ENCODE measurements at places on chromosomes 13 and 19.

- DNase-seq: no peak
Observed at GRCh38 chr19:33207040-33207620, 13.0 kb downstream of the LRP3 start.

DNA sequence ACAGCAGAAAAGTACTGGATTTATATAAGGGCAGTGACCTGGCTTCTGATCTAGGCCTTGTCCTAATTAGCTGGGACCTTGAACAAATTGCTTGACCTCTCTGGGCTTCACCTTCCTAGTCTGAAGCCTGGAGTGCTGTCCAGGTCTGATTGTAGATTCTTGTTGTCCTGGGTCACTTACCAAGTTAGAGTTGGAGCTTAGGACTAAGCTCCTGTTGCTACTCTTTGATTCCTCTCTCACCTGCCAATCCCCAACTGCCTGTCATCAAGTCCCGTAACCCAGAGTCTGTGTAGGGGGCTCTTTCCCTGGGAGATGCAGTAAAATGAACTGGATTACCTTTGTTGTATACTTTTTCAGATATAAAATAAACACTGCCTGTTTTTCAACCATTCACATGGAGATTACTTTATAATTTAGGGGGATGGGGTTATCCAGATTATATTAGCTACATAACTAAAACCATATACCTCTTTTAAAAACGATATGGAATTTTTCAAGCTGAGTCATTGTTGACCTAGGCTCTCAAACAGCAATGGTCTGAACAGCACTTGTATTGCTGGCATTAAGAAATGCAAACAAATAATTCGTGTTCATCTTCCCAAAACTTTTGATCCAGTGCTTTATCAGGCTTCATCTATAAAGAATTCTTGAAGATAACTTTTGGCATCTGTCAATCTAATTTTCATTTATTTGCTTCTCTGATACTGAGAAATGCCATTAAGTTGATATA lies 5.8 kb downstream of the ARHGAP35 start:
- DNase-seq: no peak

GRCh38 chr19:50313812-50314536 lies 15.2 kb downstream of the KCNC3 start:
- no peak for DNase-seq

DNA sequence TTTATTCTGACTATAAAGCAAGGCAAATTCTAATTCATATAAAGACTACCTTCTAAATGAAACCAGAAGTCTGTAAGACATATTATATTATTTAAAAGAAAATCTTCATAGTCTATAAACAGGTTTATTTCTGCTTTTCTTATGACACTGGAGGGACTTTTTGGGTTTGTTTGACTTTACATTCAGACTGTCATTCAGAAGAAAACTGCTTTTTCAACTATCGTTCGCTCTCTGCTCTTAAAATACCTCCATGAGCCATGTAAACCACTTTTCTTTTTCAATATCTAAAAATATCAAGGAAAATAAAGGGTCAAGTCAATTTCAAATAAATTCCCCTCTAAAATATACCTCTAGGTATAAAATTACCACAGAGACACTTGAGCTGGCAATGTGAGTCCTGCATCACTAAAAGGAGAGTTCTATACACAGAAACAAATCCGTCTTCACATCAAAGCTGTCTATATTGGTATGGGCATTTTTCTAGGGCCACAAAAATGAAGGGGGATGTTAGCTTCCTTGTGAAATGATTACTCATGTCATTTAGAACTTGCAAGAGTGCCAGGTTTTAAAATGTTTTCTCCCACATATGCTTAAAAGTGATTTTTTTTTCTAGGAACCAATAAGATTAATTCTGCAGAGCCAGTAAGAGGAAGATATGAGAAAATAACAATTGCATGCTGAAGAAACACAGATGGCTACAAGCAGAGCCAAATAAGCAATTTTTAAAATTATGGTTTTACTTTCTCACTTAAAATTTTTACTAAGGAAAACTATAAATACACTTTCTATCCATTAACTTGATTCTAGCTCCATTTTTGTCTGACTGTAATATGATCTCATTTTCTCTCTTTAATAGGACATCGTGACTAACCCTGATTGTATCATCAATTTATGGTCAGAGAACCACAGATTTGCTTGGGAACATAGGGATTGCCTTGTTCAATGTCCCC lies 181.8 kb downstream of the TBC1D4 start:
- no peak for DNase-seq

DNA sequence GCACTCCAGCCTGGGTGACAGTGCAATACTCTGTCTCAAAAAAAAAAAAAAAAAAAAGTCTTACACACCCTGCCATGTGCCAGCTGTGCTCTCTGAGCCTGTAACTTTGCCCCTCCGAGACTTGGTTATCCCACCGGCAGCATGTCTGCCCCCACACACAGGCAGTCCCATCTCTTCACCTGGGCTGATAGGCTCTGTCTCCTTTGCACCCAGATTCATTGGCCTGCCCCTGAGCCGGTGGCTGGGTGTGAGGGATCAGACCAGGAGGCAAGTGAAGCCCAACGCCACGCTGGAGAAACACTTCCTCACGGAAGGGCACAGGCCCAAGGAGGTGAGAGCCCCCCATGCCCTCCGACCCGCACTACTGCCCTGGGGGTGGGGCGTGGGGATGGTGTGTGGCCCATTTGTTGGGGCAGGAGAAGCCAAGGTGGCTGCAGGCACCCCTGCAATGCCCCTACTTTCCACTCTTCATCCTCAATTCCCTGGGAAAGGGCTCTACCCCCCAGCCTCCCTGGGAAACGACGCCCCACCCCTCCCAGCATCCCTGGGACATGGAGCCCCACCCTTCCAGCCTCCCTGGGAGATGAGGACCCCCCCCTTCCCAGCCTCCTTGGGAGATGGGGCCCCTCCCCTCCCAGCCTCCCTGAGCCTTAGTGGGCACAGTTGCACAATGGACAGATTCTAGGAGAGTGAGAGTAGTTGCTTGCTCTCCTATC lies 45.3 kb downstream of the CERS4 start:
- DNase-seq: no peak

- no peak for DNase-seq
Observed at GRCh38 chr13:71056581-71056980, 810.4 kb downstream of the DACH1 start.

DNA sequence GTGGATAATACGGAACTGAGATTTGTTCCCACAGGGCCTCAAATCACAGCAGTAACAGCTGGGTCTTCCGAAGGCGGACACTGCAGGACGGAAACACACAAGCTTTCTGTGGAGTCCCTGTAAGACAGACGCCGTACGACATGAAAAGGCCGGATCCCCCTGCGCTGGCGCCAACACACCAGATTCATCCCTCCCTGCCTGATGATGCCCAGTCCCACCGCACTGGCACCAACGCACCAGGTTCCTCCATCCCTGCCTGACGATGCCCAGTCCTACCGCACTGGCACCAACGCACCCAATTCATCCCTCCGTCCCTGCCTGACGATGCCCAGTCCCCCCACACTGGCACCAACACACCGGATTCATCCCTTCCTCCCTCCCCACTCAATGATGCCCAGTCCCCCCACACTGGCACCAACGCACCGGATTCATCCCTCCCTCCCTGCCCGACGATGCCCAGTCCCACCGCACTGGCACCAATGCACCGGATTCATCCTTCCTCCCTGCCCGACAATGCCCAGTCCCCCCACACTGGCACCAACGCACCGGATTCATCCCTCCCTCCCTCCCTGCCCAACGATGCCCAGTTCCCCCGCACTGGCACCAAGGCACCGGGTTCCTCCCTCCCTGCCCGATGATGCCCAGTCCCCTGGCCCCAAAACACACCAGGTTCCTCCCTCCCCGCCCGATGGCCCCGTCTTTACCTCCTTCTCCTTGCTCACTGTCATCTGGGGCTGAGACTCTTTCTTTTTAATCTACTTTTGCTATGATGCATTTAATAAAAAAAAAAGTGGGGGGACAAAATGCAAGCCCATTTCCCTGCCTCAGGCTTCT lies 55.1 kb downstream of the RASA3 start:
- no peak for DNase-seq

- no peak for DNase-seq
Observed at GRCh38 chr13:73079359-73079758, 20.6 kb downstream of the KLF5 start.

GRCh38 chr13:52447354-52447753 lies 3.1 kb downstream of the VPS36 start:
- DNase-seq: no peak

- DNase-seq: no peak
Observed at GRCh38 chr19:50703915-50704796, 15.4 kb downstream of the SHANK1 start.

DNA sequence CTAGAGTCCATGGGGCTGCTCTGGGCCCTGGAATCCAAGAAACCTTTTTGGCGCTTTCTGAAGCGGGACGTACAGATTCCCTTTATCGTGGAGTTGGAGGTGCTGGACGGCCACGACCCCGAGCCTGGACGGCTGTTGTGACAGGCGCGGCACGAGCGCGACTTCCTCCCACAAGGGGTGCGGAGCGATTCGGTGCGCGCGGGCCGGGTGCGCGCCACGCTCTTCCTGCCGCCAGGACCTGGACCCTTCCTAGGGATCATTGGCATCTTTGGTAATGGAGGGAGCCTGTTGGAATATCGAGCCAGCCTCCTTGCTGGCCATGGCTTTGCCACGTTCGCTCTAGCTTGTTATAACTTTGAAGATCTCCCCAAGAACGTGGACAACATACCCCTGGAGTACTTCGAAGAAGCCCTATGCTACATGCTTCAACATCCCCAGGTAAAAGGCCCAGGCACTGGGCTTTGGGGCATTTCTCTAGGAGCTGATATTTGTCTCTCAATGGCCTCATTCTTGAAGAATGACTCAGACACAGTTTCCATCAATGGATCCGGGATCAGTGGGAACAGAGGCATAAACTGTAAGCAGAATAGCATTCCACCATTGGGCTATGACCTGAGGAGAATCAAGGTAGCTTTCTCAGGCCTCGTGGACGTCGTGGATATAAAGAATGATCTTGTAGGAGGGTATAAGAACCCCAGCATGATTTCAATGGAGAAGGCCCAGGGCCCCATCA lies 3.5 kb upstream of the ZFP82 start:
- DNase-seq: no peak

DNA sequence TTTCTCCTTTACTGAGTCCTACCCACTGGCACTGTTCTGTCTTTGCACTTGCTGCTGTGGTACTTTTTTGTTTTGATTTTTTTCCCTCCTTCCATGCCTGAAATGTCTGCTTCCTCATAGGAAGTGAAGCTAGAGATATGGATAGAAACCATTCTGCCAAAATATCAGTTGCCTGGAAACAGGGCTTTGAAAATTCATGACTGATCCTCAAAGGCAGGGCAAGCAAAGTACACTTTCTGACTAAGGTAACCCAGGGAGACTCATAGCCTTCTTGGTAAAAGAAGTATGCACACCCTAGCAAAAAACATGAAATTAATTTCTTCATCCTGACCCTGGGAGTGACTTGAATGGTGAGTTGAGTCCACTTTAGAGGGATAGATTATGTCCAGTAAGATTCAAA lies 329.8 kb downstream of the MYO16 start:
- no peak for DNase-seq

DNA sequence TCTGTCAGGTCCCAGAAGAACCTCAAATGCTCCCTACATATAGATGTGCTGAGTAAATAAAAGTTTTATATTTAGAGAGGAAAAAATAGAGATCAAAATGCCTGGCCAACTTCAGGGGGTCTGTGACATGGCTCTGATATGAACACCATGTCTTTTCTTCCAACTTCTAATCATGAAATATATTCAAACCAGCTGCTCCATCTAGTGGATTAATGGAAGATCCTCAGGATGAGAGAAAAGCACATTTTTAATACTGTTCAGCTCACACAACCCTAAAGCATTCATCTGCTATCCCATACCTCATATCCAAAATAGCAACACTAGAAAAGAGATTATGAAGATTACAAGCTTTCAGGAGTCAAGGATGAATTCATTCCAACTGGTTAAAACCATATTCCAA lies 56.0 kb upstream of the DOCK9 start:
- DNase-seq: peak; percentile 83

GRCh38 chr13:31138515-31138914 lies 23.2 kb downstream of the HSPH1 start:
- no peak for DNase-seq

DNA sequence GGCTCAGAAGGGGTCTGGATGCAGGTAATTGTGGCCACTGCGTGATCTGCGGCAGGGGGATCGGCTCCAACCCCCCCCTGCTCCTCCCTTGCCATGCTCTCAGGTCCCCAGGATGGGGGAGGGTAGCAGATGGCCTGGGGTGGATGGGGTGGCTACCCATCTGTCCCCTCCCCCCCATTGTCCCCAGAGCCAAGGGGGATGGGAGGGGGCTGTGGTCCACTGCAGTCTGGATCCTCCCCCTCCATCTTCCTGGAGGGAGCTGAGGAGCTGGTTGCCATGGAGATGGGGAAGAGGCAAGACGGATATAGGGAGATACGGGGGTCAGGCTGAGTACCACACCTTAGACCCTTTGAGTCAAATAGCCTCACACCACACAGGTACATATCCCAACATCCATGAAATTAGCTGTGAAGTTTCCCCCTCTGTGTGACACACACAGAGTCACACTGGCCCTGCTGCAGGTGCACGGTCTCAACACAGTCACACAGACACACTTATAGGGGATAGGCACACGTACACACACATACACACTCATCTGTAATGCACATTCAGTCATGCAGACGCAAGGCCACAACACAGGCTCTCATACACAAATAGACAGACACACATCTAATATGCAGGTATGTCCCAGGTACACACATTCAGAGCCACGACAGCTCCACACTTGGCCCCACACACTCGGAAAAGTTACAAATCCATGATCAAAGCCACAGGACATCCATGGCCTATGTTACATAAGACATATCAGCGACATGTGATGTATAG lies 1.8 kb upstream of the NOVA2 start:
- no peak for DNase-seq

- DNase-seq: peak; percentile 64
Observed at GRCh38 chr19:46546194-46546896, 50.7 kb upstream of the PNMA8B start.

GRCh38 chr13:51330791-51331190 lies 8.7 kb upstream of the SERPINE3 start:
- DNase-seq: no peak

DNA sequence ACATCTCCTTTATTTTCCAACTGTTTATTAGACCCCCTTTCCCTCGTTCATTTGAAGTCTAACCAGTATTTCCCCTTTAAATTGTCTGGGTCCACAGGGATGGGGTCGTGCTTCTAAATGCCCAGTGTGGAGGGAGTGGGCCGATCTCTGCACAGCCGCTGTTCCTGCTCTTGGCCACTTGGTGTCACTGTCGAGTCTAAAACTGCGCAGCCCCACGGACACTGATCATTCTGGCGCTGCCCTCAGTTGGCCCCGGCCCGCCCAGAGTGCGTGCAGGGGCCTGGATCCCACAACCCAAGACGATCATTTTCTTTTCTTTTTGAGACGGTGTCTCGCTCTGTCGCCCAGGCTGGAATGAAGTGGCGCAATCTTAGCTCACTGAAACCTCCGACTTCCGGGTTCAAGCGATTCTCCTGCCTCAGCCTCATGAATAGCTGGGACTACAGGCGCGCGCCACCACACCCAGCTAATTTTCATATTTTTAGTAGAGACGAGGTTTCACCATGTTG lies 12.0 kb downstream of the WDR88 start:
- peak; percentile 28 for DNase-seq

All from pons (tissue), 1 donor.